ENCODE measurements at places on chromosomes 2 and 18. TPM values are rescaled to one million over a fixed set of nuclear protein-coding genes. Genes with fewer than 3 reads are reported as not detected.

DNA sequence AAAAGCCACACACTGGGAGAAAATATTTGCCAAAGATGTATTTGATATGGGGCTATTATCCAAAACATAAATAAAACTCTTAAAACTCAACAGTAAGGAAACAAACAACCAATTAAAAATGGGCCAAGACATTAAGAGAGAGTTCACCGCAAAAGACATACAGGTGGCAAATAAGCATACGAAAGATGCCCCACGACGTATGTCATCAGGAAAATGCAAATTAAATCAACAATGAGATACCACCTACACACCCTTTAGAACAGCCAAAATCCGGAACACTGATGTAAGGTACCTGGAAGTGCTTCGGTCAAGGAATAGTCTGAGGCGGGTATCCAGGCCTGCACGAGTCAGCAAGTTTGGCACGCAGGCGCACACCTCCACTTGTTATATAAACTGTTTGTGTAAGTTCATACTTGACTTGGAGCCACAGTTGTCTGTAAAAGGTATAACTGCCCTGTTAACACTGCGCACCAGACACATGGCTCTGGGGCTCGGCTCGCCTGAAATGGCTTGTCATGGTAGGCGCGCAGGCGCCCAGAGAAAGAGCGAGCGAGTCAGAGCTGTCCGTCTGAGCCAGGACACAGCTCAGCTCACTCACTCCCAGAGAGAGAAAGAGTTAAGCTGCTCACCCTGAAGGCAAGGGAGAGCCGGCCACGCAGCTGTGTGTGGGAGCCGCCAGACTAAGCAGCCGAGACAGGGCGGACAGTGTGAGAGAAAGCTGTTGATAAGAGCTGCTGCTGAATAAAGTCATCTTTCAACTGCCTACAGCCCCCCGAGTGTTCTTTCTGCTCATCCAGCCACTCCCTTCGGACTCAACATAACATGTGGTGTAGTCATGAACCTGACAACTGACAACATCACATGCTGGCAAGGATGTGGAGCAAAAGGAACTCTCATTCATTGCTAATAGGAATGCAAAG lies 87.3 kb downstream of the HNRNPLL start:
- H3K36me3 ChIP-seq, result no peaks in the 10 kb centered on the region
- H3K4me3 ChIP-seq, result no peak overlapping the region
- no peaks in the 10 kb centered on the region for H3K27me3 ChIP-seq
- no peaks in the 10 kb centered on the region for H3K4me1 ChIP-seq
- no peak overlapping the region for H3K27ac ChIP-seq

DNA sequence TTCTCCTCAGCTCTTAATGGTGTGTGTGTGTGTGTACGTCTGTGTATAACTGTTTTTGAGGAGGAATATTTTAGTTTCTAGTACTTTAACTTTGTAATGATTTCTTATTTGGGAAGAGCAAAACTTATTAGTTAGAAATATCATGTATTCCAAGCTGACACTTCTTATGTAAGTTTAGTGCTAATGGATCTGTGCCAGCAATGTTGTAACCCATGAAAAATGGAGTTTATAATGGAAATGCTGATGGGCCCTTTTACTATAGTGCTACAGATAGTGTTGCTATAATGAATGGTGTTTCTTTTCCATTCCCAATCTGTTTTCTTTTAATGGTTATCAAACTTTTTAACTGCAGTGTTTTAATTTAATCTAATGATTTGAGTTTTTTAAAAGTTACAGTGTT lies 49.8 kb upstream of the OTX1 start:
- no peak overlapping the region for H3K27ac ChIP-seq
- H3K36me3 ChIP-seq, result peaks cover 2% of the 10 kb centered on the region
- no peak overlapping the region for H3K4me3 ChIP-seq
- H3K27me3 ChIP-seq, result no peaks in the 10 kb centered on the region

DNA sequence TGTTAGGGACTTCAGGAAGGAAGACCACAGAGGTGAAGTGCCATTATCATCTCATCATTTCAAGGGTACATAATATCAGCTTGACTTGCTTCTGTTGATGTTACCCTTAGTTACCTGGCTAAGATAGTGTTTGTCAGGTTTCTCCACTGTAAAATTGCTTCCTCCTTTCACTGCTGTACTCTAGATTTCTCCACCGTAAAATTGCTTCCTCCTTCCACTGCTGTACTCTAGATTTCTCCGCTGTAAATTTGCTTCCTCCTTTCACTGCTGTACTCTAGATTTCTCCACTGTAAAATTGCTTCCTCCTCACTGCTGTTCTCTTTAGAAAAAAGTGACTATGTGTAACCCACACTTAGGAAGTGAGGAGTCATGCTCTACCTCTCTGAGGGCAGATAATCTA lies 1460.3 kb downstream of the SUCLG1 start:
- no peaks in the 10 kb centered on the region for H3K27me3 ChIP-seq
- H3K4me3 ChIP-seq, result no peak overlapping the region
- no peaks in the 10 kb centered on the region for H3K4me1 ChIP-seq
- no peak for DNase-seq

DNA sequence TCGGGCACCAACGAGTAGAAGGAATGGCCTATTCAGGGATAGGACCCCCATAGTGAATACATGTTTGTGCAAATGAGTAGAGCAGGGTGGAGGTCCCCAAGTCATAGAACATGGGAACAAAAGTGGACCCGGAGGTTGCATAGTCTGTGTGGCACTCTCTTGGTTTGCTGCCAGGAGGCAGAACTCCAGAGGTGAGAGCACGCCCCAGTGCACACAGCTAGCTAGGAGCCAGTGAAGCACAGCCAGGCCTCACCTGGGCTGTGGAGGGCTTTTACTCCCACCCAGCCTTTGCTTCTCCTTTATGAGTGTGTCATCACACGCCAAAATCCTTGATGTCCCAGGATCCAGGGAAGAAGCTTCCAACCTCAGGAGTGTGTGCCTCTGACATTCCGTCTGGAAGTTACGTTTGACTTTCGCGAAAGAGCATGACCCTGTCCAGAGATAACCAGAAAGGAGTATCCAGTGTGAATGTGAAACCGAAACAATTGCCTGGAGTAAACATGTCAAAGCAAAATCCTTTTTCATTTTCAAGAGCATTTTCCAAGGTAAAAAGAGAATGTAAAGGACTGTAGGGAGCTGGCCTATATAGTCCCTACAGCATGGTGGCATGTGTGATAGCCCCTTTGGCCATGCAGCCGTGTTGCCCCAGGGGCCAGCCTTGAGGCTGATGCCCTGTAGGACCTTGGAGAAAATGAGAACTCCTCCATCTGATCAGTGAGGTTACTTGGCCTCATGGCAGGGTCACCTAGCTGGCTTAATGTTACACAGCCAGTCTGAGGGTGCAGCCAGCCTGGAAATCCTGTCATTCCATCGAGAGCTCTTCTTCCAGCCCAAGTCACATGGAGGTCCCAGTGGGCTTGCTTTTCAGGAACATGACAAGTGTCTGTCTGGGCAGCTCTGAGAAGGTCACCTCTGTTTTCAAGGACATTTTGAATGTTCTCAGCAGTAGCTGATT lies 8.8 kb downstream of the TRIB2 start:
- H3K4me3 ChIP-seq, result no peak overlapping the region
- H3K27ac ChIP-seq, result peak overlapping the region; percentile 17
- H3K4me1 ChIP-seq, result peaks cover 69% of the 10 kb centered on the region
- H3K36me3 ChIP-seq, result peaks cover 40% of the 10 kb centered on the region

- peaks cover 37% of the 10 kb centered on the region for H3K36me3 ChIP-seq
- no peaks in the 10 kb centered on the region for H3K27me3 ChIP-seq
- no peak overlapping the region for H3K4me3 ChIP-seq
- DNase-seq, result no peak
- no peak overlapping the region for H3K27ac ChIP-seq
- peaks cover 6% of the 10 kb centered on the region for H3K4me1 ChIP-seq
Measured at GRCh38 chr2:127873707-127874303, 12.0 kb downstream of the AMMECR1L start.

DNA sequence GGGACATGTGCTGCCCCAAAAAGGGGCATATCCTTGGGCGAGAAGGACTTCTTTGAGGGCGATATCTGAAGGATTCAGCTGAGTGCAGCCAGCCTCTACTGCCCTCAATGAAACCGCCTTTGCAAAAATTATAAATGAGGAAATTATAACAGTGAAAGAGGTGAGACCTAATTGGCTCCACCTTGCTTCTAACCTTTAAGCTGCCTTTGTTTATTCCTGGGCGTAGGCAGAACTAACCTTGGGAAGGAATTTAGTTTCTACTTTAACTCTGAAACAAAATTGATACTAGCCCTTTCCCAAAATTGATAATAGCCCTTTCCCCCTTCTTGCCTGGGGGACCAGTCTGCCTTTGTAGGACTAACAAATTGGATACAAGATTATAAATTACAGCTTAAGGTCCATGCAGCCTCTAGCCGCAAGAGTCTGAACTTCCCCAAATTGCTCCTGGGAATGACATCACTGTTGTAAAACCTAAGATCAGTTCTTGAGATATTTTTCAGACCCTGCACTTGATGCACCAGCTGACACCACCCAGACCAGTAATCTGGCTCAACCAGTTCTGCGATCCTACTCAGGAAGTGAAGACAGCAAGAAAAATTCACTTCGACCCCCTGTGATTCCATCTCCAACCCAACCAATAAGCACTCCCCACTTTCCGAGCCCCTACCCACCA lies 36.0 kb upstream of the ASAP2 start:
- no peaks in the 10 kb centered on the region for H3K36me3 ChIP-seq
- H3K27me3 ChIP-seq, result no peaks in the 10 kb centered on the region
- H3K4me3 ChIP-seq, result no peak overlapping the region
- peaks cover 6% of the 10 kb centered on the region for H3K4me1 ChIP-seq
- no peak for DNase-seq
- no peak overlapping the region for H3K27ac ChIP-seq

GRCh38 chr2:235614176-235614860 lies 120.5 kb downstream of the AGAP1 start:
- DNase-seq, result no peak
- H3K27me3 ChIP-seq, result no peaks in the 10 kb centered on the region
- H3K27ac ChIP-seq, result no peak overlapping the region
- no peaks in the 10 kb centered on the region for H3K4me1 ChIP-seq
- no peak overlapping the region for H3K4me3 ChIP-seq
- H3K36me3 ChIP-seq, result no peaks in the 10 kb centered on the region

- no peaks in the 10 kb centered on the region for H3K27me3 ChIP-seq
- no peaks in the 10 kb centered on the region for H3K36me3 ChIP-seq
- no peak overlapping the region for H3K27ac ChIP-seq
- no peak for DNase-seq
- no peak overlapping the region for H3K4me3 ChIP-seq
Measured at GRCh38 chr2:210662560-210662959, 106.2 kb downstream of the CPS1 start.

GRCh38 chr2:111659361-111660333 lies 224.3 kb downstream of the ANAPC1 start:
- H3K27ac ChIP-seq, result no peak overlapping the region
- H3K36me3 ChIP-seq, result no peaks in the 10 kb centered on the region
- H3K4me1 ChIP-seq, result peaks cover 4% of the 10 kb centered on the region
- no peaks in the 10 kb centered on the region for H3K27me3 ChIP-seq

DNA sequence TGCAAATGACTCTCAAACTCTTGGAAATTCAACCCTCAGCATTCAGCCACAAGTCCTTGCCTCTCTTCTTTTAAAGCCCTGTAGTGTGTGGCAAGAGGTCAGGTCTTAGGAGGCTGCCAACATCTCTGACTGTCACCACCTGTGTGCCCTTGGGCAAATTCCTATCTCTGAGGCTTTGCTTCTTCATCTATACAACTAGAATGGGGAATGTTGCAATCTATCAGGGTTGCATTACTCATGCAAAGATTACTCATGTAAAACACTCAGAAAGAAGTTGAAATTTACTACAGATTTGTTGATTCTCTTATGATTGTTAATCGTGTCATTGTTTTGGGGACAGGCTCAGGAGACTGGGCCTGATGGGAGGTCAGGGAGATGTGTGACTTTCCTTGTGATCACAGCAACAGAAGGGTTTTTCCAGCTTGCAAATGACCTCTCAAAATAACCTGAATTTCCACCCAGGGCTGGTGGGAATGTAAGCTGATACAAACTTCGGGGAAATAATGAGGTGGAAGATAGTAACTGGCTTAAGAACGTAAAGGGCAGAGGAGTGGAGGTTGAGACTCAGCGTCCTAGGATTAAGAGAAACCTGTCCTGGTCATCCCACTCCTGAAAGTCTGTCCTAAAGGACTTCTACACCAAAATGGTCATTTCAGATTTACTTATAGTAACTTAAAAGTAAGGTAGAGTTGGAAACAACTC lies 32.1 kb upstream of the SIGLEC15 start:
- no peaks in the 10 kb centered on the region for H3K27me3 ChIP-seq
- H3K4me3 ChIP-seq, result no peak overlapping the region
- H3K36me3 ChIP-seq, result no peaks in the 10 kb centered on the region

- H3K4me1 ChIP-seq, result no peaks in the 10 kb centered on the region
- no peak overlapping the region for H3K4me3 ChIP-seq
- no peaks in the 10 kb centered on the region for H3K36me3 ChIP-seq
- no peak for DNase-seq
Measured at GRCh38 chr18:11548916-11549551, 60.4 kb upstream of the SLC35G4 start.

- H3K27me3 ChIP-seq, result peaks cover 11% of the 10 kb centered on the region
- no peaks in the 10 kb centered on the region for H3K36me3 ChIP-seq
- H3K4me1 ChIP-seq, result peaks cover 38% of the 10 kb centered on the region
- no peak overlapping the region for H3K4me3 ChIP-seq
- no peak overlapping the region for H3K27ac ChIP-seq
- DNase-seq, result no peak
Measured at GRCh38 chr2:207767461-207768167, 2.1 kb downstream of the FZD5 start.

GRCh38 chr2:133841900-133842299 lies 273.6 kb upstream of the NCKAP5 start:
- H3K27ac ChIP-seq, result no peak overlapping the region
- no peak overlapping the region for H3K4me3 ChIP-seq
- H3K36me3 ChIP-seq, result no peaks in the 10 kb centered on the region
- no peak for DNase-seq
- no peaks in the 10 kb centered on the region for H3K27me3 ChIP-seq

Gene CDH2
- total RNA-seq, result 0.26 TPM

Gene NDUFV2
- 188 TPM for total RNA-seq

Gene RAX
- not detected for total RNA-seq
